ENCODE measurements at places on chromosomes 5 and 9.
A peak's percentile ranks its signal among the peaks of the same experiment; 100 is the strongest.

DNA sequence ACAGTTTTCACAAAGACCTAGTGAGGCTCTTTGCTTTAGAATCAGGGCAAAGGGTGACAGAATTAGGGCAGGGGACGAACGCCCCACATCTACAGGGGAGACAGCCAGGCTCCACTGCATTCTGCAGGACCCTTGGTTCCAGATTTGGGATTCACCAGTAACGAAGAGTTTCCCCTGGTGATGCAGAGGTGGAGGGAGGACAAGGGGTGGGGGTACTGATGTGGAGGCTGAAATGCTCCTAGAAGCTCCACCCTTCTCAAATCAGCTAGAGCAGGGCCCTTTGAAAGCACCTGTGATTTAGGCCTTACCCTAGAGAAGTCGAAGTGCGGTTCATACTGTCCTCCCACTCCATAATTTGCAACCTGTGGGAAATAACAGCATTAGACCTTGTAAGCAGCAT is 29.1 kb downstream of the P4HA2 start:
- no peak for DNase-seq

GRCh38 chr5:37776826-37777225 is 63.0 kb downstream of the GDNF start:
- no peak for DNase-seq

GRCh38 chr5:14417276-14417730 is 164.3 kb upstream of the OTULINL start:
- no peak for DNase-seq

DNA sequence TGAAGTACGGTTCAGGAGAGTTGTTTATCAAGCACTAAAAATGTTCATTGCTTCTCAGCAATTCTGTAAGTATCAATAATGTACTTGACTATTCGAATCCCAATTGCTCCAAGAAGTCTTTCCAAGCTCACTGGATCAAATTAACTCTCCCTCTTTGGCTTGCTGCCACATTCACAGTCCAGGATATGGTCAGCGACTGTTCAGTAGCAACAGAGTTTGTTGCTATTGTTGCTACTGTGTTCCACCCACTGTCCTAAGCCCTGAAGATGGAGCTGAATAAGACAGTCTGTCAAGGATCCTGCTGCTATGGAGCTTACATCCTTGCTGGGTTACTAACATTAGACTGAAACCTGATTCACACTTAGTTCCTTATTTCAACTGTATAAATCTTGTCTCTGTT is 110.8 kb downstream of the FGF10 start:
- no peak for DNase-seq

GRCh38 chr9:111597852-111598732 is 1.4 kb downstream of the PTGR1 start:
- DNase-seq, result peak; percentile 41

GRCh38 chr5:151078490-151079262 is 2.2 kb downstream of the TNIP1 start:
- peak; percentile 70 for DNase-seq

All from stimulated activated CD4-positive, alpha-beta T cell treated with anti-CD3 and anti-CD28 coated beads, Interleukin-12 subunit alpha, Interleukin-12 subunit beta, amount 100 ng/mL, for 48 hours (primary cell).